Hypothalamus (tissue), 51 donors: ENCODE measurements at places on chromosomes 2 and 18.

DNA sequence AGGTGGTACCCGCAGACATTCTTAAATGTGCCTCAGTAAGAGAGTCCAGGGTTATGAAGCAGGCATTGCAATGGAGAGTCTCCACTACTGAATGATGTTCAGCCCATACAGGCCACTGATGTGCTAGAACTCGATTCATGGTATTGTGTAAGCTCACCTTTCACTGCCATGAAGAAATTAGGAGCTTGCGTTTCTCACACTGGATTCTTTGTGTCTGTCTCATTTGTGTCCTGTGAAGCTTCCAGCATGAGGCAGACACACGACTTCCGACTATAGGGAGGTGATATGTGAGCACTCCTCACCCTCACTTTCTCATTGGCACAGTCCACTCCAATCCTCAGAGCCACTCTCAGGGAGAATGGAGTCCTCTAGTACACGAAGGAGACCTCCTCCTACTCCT, 677.4 kb upstream of the RAB6C start:
- no peak for DNase-seq

DNA sequence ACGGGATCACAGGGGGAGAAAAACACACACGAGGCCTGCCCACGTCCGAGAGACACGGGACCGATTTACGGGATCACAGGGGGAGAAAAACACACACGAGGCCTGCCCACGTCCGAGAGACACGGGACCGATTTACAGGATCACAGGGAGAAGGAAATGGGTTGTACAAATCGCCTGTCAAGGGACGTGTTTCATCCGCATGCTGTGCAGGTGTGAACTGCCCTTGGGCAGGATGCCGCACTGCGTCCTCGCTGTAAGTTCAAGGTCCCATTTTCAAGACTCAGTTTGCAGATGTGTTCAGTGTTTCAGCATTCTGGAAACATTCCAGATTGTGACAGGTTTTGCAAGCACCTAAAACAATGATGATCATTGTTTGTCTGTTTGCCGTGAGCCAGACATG, 2.3 kb upstream of the KCNG2 start:
- no peak for DNase-seq

GRCh38 chr2:120485096-120485495, 139.2 kb downstream of the INHBB start:
- no peak for DNase-seq

- peak; percentile 52 for DNase-seq
Observed at GRCh38 chr2:161122772-161123530, 37.3 kb upstream of the TANK start.

- DNase-seq = no peak
Observed at GRCh38 chr2:39379643-39380524, 57.2 kb downstream of the MAP4K3 start.

DNA sequence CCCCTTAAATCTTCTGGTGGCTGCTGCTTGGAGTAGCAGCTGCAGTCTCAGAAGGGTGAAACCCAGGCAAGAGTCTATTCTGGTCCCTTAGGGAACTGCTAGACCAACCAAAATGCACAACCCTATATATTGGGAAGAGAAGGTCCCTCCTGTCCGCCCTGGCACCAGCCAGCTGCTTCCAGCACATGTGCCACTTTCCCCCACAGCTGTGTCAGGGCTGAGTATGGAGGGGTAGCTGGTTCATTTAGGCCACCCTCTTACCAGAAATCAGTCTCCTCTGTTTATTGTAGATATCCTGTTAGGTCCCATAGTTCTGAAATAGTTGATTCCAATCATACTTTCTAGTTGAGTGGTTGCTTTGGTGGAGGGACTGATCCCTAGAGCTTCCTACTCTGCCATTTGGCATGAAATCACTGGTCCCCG, 68.9 kb downstream of the BIRC6 start:
- no peak for DNase-seq

DNA sequence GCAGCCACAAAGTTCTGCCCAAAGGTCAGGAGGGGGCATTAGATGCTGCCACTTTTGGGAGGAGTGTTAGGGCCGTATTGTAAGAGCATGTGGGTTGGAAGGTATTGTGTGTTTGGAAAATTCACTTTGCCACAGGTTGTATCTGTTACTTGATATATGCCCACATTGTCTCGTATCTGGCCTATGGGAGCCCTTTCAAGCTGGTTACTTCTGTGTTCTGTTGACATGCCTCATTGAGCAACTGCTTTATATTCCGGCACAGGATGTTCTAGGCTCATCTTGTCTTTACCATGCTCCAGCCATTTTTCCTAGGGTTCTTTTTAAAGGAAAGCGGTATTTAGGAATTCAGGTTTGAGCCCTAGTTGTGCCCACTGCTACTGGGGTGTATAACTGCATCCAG, 6.0 kb downstream of the ADNP2 start:
- DNase-seq = no peak

DNA sequence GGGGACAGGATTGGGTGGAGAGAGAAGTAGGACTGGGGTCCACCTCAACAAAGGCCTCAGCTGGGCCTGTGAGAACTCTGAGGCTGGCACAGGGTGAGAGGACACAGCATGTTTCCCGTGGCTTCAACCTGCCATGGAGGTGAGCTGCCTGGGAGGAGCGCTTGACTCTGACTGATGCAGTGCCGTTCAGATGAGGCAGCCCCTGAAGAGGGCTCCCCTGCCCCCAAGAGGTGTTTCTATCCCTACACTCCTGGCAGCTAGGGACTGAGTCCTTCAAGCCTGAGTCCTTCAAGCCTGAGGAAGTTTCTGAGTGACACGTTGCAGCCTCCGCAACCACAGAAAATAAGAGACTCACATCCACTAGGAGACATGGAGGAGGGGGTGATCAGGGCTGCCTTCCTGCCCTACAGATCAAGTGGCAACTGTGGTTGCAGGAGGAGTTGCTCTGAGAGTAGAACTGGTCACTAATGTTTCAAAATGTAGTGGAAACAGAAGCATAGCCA, 49.6 kb upstream of the TMEM177 start:
- no peak for DNase-seq

DNA sequence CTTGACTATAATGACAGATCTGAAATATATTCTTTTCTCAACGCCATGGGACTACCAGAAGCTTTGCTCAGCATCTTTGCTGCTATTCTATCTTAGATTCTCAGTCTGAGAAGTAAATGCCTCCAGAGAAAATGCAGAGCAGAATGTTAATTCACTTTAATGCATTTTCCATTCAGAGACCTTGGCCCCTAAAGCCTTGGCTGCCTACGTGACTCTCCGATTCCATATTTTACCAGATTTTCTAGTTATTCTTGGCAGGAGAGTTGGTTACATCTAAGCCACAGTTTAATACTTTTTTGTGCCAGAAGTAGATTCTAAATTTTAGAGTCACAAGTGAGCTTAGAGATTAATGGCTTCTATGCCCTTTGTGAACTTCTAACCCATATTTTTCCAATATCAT, 837.1 kb upstream of the POU3F3 start:
- no peak for DNase-seq

GRCh38 chr2:84939426-84940087, 31.4 kb upstream of the KCMF1 start:
- DNase-seq = no peak

DNA sequence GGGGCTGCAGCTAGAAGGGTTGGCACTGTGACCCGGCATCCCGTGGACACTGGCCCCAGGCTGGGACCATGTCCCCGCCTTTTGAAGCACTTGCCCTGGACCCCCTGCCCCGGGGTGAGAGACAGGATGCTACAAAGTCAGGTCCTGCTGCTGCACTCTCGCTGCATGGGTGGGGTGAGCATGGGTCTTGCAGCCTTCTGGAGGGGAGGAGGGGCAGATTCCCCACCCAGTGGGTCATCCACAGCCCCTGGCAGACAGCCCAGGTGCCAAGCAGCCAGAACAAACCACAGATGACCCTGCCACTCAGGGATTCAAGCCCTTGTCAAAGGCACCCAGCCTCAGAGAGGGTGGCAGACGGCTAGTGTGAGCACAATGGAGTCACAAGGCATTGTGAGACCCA, 5.7 kb upstream of the NMUR1 start:
- DNase-seq = no peak

GRCh38 chr2:31402388-31402787, 12.2 kb downstream of the XDH start:
- DNase-seq = no peak
